ENCODE measurements at places on chromosomes 16 and 17.

DNA sequence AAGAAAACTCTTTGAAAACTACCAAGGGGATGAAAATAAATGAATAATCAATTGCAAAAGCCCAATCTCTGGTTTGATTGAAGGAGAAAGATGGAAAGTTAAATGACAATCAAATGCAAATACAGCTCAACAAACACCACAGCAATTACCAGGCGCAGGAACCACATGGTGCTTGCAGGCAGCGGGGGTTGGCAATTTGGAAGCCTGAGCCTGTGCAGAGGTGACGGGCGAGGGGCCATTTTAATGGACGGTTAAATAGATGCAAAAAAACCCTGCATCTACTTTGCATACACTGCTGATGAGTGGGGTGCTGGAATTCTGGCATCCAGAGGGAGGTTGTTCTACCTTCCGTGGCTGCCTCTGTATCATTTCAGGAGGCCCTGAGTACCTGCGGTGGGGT lies 4.8 kb upstream of the SEZ6 start:
- no peak for DNase-seq

DNA sequence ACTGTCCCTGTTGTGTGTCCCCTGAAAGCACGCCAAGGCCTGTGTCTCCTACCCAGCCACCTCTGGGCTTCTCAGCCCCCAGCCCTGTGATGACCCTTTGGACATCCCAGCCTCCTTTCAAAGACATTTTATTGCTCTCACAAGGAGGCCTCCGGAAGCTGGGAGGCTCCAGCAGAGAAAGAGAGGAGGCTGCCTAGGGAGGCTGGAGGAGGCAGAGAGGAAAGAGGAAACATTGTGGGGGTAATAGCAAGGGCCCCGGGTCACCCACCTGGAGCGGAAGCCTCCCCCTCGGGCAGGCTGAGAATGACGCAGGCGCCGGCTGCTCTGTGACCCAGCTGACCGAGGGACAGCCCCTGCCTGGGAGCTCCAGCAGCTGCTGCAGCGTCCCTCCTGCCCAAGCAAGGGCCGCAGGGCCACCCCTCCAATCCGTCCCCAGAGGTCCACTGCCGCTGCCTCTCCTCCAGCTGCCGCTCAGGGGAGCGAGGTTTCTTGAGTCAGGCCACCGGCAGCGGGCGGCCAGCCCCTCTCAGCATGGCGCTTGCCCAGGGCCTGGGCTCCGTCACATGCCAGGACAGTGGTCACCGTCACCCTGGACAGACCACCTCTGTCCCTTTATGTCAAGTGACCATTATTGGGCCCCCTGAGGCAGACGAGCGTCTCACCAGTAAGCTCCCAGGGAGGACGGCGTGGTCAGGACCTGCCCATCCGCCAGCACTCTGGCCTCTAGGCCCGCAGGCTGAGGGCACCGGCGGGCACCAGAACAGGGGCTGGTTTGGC lies 29.3 kb downstream of the ACTG1 start:
- DNase-seq: no peak

- DNase-seq: no peak
These were observed 7.1 kb downstream of the MRM3 start for GRCh38 chr17:789160-789840.

DNA sequence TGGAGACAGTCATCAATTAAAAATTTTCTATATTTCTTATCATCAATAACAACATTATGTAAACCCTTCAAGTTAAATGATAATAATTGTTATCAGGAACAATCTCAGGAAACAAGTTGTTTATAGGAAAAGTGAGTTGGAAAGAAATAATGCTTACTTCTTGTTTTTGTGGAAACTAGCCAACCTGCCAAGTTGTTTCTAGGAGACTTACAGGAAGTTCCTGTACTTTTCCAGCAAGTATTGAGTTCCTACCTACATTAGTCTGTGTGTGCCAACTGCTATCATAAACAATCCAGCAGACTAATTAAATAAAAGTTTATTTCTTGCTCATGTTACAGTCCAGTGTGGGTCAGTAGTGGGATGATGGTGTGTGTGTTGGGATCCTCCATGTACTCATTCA lies 1.6 kb upstream of the CCL14 start:
- DNase-seq: no peak

DNA sequence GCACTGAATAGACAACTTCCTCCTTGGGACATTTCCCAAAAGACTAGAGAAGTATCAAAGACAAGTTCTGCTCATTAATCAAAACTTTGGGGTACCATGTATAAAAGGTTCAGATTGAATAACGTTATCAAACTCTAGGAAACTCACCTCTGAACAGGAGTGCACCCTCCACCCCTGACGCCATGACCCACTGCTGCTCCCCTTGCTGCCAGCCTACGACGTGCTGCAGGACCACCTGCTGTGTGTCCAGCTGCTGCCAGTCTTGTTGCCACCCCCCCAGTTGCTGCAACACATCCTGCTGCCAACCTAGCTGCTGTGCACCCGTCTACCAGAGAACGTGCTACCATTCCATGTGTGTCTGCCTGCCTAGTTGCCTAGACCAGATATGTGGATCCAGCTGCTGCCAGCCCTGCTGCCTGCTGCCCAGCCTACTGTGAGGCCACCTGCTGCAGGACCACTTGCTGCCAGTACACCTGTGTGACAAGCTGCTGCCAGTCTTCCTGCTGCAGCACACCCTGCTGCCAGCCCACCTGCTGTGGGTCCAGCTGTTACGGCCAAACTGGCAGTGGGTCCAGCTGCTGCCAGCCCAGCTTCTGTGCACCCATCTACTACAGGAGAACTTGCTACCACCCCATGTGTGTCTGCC lies 13.8 kb upstream of the KRTAP9-2 start:
- no peak for DNase-seq

DNA sequence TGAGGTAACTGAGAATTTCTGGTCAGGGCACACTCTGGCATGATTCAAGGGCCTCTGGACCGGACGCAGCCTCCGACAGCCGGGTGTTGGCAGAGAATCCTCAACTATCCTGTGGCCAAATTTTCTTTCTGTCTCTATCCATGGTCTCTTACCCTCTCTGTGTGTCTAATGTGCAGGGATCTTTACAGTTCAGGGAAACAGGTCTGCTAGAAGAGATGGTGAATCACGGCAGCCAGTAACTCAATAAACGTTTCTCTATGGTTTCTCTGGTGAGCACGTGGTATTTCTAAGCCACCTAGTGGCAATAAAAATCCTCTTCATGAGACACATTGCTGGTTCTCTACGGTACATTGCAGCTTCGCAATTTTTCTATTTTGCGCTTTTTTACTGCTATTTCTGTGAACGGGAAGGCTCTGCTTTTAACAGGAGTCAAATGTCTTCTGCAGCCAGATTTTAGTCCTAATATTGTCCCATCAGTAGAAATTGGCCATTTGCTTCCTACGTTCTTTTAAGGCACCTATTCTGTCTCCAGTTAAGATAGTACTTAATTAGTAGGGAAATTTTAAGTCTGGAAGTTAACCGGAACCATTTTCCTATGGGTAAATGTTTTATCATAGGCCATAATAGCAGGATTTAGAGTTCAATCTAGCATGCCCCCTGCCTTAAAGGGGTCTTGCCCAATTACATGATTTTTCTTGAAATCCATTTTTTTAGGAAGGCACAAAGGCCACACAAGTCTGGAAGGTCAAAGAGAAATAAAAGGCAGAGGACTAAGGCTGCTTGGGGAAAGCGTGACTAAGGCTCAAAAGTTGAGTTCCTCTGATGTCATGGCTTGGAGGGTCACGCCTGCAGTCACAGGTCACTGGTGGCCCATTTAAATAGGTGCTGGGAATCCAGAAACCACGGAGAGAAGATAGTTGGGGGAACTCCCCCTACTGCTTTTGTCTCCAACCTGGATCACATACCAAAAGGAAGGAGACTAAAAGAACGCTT lies 31.5 kb downstream of the QPRT start:
- peak; percentile 48 for DNase-seq

- DNase-seq: no peak
These were observed 4.2 kb upstream of the C1QTNF8 start for GRCh38 chr16:1100084-1100800.

- DNase-seq: no peak
These were observed 81.9 kb downstream of the CA4 start for GRCh38 chr17:60231691-60232090.

DNA sequence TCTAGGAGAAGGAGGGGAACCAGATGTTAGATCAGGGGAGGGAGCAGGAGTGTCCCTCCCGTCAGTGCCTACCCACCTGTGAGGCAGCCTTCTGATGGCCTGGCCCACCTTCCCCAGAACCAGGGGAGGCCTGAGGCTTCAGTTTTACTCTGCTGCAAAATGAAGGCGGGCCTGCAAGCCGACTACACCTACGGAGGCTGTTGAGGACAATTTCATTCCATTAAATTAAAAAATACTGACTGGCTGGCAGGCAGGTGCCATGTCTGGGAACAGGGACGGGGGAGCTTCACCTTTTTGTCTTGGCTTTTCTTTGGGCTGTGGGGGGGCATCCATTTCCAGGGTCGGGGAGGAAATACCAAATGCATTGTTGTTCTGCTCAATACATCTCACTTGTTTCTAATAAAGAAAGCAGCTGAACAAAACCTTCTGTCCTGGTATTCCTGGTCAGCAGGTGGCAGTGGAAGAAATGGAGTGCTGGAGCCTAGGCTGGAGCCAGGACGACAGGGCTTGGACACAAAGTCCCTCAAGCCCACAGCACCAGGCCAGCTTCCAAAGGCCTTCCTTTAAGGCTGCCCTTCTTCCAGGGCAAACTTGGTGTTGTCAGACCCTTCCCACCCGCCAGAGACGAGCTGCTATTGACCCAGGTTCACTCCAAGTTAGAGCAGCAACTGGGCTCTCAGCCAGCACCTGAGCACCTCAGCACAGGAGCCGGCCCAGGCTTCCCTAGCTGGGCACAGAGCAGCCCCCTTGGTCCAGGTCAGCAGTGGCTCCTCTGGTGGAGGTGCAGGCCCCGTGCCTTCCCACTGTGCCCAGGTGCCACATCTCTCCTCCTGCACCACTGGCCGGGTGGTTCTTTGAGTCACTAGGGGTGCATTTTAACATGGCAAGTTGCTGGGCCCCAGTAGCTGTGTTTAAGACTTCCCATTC lies 23.5 kb downstream of the PLCD3 start:
- DNase-seq: no peak

- no peak for DNase-seq
These were observed 23.4 kb upstream of the AXIN2 start for GRCh38 chr17:65584604-65585521.

- DNase-seq: no peak
These were observed 5.2 kb upstream of the NUBP1 start for GRCh38 chr16:10738231-10739077.

DNA sequence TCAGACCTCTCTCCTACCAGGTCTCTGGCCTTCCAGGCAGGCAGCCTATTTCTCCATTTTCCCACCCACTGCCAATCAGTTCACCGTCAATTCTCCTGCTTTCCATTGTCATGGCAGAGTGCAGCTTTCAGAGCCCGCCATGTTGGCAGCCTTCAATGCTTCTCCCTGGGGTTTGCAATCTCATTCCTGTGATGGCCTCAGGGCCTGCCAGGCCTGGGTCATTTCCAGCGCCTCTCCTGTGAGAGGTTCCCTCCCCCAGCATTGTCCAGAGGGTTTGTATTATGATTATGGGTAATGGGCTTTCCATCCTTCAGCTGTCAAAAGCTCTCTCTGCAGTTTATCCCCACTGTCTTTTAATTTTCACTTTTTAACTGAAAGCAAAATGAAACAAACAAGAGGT lies 716.6 kb upstream of the CDH8 start:
- no peak for DNase-seq

DNA sequence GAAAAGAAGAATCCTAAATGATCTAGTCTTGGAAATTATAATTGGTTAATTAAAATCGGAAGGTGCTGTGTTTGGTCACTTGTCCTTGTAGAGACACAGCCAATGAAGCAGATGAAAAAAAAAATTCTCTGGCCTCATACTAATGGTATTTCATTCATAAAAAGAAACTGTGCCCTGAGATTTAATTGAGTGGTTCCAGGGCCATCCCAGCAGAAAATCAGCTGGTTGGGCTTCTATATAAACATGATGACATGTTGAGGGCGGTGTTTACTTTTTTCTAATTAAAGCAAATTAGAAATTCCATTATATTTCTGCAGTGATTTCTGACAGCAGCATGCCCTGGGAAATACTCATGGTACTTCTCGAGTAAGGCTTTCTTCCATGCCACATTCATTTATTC lies 191.9 kb upstream of the KCNJ16 start:
- no peak for DNase-seq

DNA sequence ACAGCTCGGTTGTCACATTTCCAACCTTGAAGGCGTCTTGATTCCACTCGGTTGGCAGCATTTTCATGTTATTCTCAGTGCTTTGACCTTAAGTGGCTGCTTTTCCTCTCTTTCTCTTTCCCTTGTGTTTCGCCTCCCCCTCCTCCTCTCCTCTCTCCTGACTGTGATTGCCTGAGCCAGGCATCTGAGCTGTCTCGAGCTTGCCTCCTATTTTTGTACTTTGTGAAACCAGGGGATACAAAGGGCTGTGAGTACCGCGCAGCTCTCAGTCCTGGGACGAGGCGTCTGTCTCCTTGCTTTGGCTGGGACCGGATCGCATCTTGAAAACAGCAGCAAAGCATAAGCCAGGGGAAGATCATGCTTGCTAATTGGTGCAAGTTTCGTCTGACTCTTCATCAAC lies 48.8 kb upstream of the SDK2 start:
- DNase-seq: no peak

DNA sequence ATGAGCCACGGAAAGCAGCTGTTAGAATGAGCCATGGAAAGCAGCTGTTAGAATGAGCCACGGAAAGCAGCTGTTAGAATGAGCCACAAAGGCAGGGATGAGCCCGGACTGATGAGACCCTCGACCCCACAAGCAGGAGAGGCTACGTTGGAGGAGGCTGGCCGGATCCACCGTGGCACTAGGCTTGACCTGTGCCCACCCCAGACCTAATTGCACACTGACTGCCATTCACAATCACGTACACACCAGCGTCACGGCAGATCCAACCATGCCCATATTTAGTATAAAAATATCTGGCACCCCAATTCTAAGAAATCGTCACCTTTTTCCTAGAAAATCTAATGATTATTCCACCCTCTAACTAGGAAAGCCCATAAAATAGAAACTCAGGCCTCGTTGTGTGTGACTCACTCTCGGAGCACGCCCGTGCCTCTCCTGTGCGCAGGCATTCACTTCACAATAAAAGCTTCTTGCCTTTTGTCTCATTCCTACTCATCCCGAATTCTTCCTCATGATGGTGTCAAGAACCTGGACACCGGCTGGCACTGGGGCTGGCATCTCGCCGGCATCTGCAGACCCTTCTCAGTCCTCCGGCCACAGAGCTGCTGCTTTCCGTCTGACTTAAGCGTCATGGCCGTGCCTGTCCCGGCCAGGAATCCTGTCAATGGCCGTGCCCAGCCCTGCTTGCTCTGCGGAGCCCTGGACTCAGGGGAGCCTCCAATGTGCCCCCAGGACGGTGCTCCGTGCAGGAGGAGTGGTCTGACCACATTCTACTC lies 5.5 kb upstream of the SECTM1 start:
- peak; percentile 30 for DNase-seq

GRCh38 chr17:45101883-45102811 lies 30.2 kb downstream of the PLCD3 start:
- no peak for DNase-seq
